ENCODE measurements at places on chromosomes 7 and 10.

GRCh38 chr7:2231992-2232765 is 566 bp downstream of the MAD1L1 start:
- peak; percentile 19 for DNase-seq

DNA sequence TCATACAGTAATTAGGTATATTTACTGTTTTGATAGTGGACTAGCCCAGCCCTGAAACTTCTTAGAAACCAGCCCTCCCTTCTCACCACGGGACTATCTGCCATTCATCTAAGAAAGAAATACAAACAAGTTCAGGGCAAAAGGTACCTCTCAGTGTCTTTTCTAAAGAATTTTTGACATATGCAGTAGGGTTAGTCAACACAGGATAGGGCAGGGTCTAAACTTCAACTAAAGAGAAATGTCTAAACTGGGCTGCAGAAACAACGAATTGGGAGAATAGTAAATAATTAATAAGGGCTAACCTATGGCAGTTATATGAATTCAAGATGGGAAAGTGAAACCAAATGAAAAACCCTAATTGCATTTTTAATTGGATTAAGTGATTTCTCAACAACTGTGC is 496.6 kb downstream of the INHBA start:
- no peak for DNase-seq

DNA sequence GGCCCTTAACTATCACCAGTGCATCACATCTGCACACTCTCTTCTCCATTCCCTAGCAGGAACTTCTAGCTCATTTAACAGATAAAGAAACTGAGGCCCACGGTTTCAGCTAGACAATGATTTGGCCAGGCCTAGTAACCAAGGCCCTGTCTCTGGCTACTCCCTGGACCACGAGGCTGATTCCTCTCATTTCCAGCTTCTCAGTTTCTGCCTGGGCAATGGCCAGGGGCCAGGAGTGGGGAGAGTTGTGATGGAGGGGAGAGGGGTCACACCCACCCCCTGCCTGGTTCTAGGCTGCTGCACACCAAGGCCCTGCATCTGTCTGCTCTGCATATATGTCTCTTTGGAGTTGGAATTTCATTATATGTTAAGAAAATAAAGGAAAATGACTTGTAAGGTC is 13.5 kb downstream of the AQP1 start:
- DNase-seq, result no peak

DNA sequence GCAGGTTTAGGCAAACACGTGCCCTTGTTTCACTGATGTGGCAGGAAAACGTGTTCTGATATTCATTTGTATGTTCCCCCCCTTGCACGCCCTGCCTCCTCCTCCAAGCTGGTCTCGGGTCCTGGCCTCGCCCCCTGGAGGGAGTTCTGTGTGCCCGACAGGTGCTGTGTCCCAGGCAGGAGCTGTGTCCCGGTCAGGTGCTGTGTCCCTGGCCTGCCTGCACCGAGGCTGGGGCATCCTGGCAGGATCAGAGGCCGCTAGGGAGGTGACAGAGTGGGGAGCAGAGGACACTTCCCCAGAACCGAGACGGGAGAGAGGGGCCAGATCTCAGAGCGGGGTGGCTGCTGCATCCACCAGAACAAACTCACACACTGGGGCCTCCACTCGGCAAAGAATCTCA is 45.3 kb downstream of the PRKAG2 start:
- DNase-seq, result no peak

DNA sequence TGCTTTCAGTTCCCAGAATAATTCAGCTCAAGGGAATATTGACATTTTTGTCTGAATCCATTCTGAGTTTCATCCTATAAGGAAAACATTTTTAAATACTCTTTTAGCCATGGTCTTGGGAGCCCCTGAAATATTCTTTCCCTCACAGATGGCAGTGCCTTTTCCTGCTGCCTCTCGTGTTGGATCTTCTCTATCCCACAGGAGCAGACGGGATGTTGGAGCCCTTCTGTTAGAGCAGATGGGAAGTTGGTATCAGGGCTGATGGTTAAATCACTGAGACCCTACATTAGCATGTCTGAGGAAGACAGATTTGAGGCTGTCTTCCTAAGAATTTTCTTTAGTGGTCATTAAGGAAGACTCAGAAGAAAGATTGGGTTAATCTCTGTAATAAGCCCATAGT is 737.8 kb downstream of the LRMDA start:
- no peak for DNase-seq

GRCh38 chr10:71158251-71158650 is 54.1 kb upstream of the UNC5B start:
- no peak for DNase-seq

GRCh38 chr10:11515596-11516430 is 95.6 kb downstream of the USP6NL start:
- DNase-seq, result peak; percentile 65

- no peak for DNase-seq
Measured at GRCh38 chr10:1489801-1490200, 247.5 kb downstream of the ADARB2 start.
